ENCODE measurements at places on chromosomes 7 and 10. TPM values are rescaled to one million over a fixed set of nuclear protein-coding genes. Genes with fewer than 3 reads are reported as not detected.

Gene WASL
- 7.5 TPM for total RNA-seq

- DNase-seq, result no peak
- no peaks in the 10 kb centered on the region for H3K27me3 ChIP-seq
- H3K36me3 ChIP-seq, result no peaks in the 10 kb centered on the region
- no peak overlapping the region for H3K27ac ChIP-seq
- H3K4me1 ChIP-seq, result no peaks in the 10 kb centered on the region
- H3K4me3 ChIP-seq, result no peak overlapping the region
These were observed 303.4 kb downstream of the PCLO start for GRCh38 chr7:82859106-82859850.

Gene OR2A5
- total RNA-seq, result not detected

Gene UCN3
- not detected for total RNA-seq

Gene HOXA3
- total RNA-seq, result not detected

Gene ACSL5
- total RNA-seq, result 50.7 TPM
